Substantia nigra (tissue), 51 donors: ENCODE measurements at places on chromosomes 3 and 15.
A peak's percentile ranks its signal among the peaks of the same experiment; 100 is the strongest.

DNA sequence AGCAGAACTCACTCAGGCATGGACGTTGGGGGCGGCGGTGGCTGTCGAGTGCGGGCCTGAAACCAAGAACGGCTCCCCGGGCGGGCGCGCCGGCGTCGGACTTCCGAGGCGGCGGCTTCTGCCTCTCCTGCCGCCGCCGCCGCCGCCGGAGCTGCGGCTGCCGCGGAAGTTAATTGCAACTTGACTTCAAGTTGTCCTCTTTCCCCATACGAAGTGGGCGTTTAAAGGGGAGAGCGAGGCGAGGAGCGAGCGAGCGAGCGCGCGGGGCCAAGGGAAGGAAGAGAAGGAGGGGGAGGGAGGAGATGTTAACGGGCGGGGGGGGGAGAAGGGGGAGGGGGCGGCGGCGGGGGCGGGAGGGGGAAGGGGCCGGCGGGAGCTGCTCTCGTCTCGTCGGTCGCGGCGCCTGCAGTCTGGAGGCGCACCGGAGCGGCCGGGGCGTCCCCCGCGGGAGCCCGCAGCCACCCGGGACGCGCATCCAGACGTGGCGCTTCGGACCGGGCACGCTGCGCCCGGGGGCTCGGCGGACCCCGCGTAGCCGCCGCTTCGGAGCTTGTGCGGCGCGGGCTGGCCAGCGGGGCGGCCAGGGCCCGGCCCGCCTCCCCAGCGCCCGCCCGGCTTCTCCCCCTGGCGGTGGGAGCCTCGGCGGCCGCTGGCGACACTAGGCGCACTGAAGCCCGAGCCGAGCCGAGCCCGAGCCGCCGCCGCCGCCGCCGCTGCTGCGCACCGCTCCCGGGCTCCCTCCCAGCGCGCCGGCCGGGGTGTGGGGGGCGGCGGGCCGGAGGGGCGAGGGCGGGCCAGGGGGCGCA, 19.7 kb upstream of the SATB1 start:
- DNase-seq = peak; percentile 42

DNA sequence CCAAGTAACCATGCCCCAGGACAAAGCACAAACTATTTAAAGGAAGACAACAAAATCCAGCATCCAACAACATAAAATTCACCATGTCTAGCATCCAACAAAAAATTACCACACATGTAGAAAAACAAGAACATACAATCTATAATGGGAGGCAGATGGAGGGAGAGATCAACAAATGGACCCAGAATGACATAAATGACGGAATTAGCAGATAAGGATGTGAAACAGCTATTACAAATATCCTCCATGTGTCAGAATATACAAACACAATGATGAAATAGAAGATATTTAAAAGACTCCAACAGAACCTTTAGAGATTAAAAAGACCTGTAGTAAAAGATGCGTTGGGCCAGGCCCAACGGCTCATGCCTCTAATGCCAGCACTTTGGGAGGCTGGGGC, 10.8 kb downstream of the LYSMD4 start:
- no peak for DNase-seq

DNA sequence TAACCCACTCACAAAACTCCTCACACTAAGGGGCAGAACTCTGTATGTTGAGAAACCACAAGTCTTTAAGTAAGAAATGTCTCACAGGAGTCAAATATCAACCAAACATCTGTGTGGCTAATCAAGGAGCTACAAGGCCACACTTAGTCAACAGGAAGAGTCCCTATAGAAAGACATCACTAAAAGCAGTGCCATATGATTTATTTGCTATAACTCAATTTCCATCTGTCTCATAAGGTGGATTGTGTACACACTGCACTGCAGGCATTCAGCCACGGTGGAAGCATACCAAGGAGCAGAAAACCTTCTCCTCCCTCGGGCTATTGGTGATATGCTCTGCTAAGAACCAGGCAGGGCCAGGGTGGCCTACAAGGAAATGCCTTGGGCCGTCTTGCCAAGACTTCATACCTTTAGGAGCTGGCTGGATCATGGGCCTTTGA, 197.6 kb upstream of the CFAP20DC start:
- DNase-seq = no peak

- DNase-seq = no peak
Observed at GRCh38 chr15:69647142-69647513, 194.5 kb downstream of the RPLP1 start.

GRCh38 chr15:89052474-89052873, 35.8 kb upstream of the ABHD2 start:
- DNase-seq = no peak

DNA sequence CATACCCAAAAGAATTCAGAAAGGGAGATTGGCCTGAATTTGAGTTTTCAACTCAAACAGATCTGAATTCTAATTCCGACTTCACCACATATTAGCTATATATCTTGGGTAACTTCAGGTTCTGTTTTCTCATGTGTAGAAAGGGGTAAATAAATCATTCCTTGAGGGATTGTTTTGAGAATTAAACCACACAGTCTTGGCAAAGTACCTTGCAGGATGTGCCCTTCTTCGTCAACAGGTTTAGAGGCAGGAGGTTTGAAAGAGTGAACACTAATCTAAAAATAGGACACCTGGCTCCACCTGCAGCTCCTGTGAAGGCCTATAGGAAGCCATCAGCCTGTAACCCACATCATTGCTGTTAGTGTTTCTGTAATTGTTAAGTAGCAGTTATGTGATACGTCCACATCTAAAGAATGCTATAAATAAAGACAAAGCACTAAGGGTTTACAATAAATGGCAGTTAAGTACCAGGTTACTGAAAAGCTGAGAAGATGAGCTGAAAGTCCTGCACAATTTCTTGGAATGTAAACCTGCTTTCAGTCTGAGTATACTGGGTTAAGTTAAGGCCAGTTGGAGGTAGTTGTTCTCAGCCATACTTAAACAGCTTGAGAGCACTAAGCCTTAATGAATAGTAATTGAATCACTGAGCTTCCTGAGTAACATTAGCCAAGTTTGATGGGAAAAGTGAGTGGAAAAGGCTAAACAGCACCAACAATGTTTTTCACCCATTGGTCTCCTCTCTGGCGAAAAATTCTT, 6.0 kb downstream of the CCDC80 start:
- DNase-seq = no peak
